Type B pancreatic cell (in vitro differentiated cells): ENCODE measurements at places on chromosomes 5 and 9. TPM values are rescaled to one million over a fixed set of nuclear protein-coding genes. Genes with fewer than 3 reads are reported as not detected.

The GPRIN1 gene
- total RNA-seq = 3.3 and 6.0 TPM in 2 replicates

The PDE6A gene
- total RNA-seq = not detected in 2 replicates

The WDR38 gene
- 0.75 TPM in 1 of 2 replicates, not detected in the other for total RNA-seq

The LOX gene
- total RNA-seq = 0.90 and 6.6 TPM in 2 replicates

The CCNI2 gene
- total RNA-seq = 0.76 and 1.4 TPM in 2 replicates
